ENCODE measurements at places on chromosomes 11 and 22.

GRCh38 chr11:77842441-77843121 lies 21.6 kb downstream of the AAMDC start:
- no peak for DNase-seq

DNA sequence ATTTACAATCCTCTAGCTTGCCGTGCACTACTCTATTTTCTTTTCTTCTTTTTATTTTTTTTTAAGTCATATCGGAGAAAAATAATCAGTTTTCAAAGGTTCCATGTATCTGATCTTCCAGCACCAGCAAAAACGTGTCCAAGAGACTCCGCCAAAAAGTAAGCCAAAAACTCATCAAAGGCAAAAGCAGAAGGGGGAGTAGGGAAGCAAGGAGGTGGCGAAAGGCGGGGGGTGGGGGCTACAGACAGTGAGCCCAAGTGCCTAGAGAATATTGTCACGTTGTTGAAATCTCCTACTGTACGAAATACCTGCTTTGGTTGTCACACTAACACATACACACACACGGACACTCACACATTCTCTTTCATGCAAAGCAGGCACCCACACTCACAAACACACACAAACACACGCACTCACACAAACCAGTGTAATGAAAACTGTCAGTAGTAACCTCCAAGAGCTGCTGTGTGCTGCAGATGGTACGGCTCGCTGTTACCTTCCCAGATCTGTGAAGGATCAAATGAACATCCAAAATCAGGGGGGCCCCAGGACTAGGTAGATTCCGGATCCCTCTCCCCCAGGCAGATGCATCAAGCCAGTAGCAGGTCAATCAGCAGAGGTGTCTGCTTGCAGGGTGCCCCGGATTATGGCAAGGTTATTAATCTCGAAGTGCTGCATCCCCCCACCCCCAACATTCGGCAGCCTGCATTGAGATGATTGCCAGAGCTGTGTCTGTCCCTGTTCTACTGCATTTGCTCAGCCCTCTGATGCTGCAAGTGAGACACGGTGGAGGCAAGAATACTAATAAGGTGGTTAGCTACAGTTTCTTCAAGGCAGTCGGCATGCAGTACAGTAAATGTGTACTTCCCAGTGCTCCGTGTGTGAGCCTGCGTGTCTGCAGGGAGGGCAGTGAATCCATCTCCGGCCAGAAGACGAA lies at the start of gene LRRC4C:
LRRC4C (minus strand) TSS at position 188 of the 937 bp plus-strand sequence.
- DNase-seq = no peak

- DNase-seq = no peak
These were observed 76.0 kb downstream of the MYEOV start for GRCh38 chr11:69369945-69370344.

DNA sequence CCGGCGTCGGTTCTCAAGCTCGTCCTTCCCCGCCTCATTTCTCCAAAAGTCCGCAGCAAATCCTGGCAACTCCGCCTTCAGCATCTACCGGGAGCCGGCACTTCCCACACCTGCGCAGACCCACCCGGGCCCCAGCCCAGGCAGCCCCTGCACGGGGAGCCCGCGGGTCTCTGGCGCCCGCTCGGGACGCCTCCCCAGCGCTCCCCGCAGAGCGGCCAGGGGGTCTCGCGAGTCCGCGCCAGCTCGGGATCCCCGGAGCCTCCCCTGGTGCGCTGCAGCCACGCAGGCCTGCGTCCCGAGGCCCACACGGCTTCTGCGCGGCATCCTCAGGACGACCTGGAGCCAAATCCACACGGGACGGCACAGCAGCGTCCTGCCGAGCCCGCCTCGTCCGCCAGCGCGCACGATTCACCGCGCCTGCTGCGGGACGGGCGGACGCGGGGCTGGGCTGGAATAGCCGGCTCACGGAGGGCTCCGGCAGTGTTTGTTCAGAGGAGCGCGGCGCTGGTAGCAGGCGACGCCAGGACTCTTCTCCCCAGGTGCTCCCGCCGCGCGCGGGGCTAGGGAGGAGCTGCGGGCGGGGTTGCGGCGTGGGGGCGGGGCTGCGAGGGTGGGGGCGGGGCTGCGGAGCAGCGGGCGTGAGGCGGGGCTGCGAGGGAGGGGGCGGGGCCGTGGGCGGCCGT lies 816 bp upstream of the PHRF1 start:
- peak; percentile 89 for DNase-seq

- no peak for DNase-seq
These were observed at the start of gene SAA1 for GRCh38 chr11:18265949-18266348. SAA1 (plus strand) TSS chr11:18266264; CDS start chr11:18266888, 624 bp downstream.

- no peak for DNase-seq
These were observed 62.8 kb downstream of the AMOTL1 start for GRCh38 chr11:94830722-94831510.

- no peak for DNase-seq
These were observed 29.2 kb downstream of the SREBF2 start for GRCh38 chr22:41862160-41862529.

DNA sequence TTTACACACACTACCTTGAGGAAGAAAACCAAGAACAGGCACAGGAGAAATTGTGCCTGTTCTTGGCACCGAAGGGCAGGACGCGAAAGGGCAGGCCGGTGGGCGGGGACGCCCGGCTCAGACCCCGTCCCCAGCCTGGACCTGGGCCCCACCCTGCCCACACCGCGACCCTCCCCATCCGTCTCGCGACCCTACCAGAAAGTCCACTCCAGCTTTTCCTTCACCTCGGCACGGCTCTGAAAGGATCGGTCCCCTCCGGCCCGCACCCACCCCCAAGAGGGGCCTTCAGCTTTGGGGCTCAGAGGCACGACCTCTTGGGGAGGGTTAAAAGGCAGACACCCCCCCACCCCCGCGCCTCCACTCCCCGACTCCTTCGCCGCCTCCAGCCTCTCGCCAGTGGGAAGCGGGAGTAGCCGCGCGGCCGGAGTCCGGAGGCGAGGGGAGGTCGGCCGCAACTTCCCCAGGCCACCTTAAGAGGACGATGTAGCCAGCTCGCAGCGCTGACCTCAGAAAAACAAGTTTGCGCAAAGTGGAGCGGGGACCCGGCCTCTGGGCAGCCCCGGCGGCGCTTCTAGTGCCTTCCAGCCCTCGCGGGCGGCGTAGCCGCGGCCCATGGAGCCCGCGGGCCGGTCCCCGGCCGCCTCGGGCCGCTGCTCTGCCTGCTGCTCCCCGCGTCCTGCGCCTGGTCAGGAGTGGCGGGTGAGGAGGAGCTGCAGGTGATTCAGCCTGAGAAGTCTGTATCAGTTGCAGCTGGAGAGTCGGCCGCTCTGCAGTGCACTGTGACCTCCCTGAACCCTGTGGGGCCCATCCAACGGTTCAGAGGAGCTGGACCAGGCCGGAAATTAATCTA lies 4.4 kb downstream of the SEC14L6 start:
- no peak for DNase-seq
